Renal cortex interstitium (tissue), 15 donors: ENCODE measurements at places on chromosomes 7 and 10.

DNA sequence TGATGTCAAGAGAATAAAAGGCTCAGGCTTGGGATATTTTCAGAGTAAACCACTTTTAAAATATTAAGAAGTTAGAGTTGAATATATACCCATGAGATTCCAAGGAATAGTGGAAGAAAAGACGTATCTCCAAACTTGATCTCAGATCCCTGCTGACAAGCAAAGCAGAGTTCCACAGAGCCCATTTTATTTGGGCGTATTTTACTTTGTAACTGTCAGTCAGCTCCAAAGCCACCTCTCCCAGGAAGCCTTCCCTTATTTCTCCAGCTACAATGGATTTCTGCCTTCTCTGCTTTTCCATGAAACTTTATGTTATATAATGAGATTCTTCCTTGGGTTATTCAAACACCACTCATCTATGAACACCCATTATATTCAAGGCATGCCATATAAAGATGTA lies 295.7 kb downstream of the FZD1 start:
- DNase-seq, result no peak

GRCh38 chr10:125087897-125088215 lies 72.5 kb downstream of the CTBP2 start:
- DNase-seq, result no peak

GRCh38 chr7:28771906-28772622 lies 186.1 kb downstream of the TRIL start:
- no peak for DNase-seq

GRCh38 chr10:127426746-127427145 lies 122.4 kb upstream of the NPS start:
- no peak for DNase-seq

DNA sequence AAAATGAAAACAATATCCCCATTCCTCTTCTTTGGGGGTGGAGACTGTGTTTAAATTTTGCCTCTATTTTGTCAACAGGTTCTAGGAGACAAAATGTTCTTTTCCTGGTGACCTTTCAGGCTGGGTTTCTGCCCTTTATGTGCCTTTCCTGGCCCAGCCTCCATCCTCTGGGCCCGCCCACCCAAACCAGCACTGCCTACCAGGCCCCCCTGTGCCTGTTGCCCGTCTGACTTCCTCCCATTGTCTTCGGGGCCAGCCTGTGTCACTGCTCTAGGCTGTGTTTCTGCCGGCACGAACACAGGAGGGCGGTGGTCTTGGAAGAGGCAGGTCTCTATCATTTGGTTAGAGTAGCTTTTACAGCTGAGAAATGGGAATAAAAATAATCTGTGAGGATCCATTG lies 13.9 kb downstream of the TSPAN14 start:
- DNase-seq, result no peak

DNA sequence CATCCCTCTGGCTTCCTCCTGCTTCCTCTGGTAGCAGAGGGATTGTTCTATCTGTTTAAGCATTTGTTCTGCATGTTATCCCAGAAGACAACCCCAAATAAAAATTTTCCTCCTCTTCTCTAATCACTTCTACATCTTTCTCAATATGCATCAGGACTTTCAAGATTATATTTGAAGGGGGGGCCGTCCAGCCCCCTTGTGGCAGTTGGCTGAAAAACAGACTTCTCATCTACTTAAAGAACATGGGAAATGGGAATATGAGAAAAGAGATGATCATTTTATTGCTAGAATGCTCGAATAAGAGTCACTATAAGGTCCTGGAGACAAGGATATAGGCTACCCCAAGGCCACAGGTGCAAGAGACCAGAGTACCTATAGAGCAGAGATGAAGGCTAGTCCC lies 466.0 kb downstream of the REEP3 start:
- no peak for DNase-seq

GRCh38 chr10:11450427-11450826 lies 161.0 kb downstream of the USP6NL start:
- DNase-seq, result no peak

- no peak for DNase-seq
These were observed 24.0 kb upstream of the PCGF5 start for GRCh38 chr10:91196268-91197048.

GRCh38 chr7:18684916-18685315 lies 189.4 kb downstream of the HDAC9 start:
- no peak for DNase-seq

DNA sequence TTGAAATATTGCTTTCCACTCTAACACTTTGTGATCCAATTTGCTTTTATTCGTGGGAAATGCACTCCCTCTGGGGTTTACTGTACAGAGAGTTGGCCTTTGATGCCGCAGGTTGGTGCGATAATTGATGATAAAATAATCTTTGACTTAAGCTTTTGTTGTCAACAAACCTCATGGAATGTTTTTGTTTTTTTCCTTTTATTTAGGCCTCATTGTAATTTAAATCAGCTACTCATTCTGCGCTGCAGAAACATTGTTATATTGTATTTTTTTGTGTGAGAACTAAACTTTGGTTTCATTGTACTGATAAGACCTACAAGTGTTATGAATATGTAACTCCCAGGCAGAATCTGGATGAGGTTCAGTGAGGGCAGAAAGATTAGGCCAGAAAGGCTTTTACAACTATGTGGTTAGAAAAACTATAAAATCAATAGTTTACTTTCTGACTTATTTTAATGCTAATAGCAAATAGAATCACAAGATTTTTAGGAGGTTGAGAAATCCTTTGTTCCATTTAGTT lies 76.8 kb upstream of the POM121L12 start:
- no peak for DNase-seq
